Activated naive CD4-positive, alpha-beta T cell treated with anti-CD3 and anti-CD28 coated beads, Interleukin-2, amount 50 U/mL, for 16 hours (primary cell): ENCODE measurements at places on chromosomes 2 and 18.

DNA sequence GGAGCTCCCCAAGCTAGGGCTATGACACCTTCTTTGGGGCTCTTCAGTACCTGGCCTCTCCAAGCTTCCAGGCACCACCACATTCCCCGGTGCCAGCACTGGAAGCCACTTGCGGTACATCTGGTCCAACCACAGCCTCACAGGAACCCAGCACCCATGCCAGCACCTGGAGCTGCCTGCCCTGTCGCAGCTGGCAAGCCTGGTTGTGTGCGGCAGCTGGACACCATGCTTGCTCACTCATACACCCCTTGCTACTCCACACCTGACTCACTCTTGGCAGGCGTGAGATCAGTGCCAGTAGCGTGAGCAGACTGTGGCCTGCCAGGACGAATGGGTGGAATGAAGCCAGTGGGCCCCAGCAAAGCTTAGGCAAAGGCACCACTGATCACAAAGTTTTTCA lies 34.0 kb downstream of the LRRTM4 start:
- no peak for DNase-seq

DNA sequence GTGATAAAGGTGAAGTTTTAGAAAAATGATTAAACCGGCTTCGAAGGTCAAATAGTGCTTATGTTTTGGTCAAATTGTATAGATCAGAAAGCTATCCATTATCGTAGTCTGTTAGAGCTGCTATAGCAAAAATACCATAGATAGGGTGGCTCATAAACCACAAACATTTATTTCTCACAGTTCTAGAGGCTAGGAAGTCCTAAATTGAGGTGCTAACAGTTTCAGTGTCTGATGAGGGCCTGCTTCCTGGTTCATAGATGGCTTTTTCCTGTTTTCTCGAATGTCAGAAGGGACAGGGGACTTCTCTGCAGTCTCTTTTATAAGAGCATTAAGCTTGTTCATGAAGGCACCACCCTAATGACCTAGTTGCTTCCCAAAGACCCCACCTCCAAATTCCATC lies 186.6 kb upstream of the ERBB4 start:
- DNase-seq, result no peak

DNA sequence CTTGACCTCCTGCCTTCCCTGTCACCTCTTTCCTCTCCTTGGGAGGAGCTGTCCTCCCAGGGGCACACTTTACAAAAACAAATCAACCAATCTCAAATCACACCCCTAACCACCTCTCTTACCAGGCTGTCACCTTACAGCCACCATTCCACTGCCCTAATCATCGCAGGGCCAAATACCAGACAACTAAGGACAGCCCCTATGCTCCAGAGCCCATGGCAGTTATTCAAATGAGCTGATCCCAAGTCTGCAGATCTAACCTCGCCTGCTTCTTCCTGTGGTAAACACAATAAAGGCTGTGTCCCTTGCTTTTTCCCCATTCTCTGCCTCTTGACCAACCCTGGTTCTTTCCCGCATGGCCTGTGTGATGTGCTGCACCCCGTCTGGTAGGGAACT lies 154.2 kb upstream of the CNTNAP5 start:
- no peak for DNase-seq

GRCh38 chr2:88729061-88729745 lies 37.7 kb downstream of the RPIA start:
- no peak for DNase-seq

DNA sequence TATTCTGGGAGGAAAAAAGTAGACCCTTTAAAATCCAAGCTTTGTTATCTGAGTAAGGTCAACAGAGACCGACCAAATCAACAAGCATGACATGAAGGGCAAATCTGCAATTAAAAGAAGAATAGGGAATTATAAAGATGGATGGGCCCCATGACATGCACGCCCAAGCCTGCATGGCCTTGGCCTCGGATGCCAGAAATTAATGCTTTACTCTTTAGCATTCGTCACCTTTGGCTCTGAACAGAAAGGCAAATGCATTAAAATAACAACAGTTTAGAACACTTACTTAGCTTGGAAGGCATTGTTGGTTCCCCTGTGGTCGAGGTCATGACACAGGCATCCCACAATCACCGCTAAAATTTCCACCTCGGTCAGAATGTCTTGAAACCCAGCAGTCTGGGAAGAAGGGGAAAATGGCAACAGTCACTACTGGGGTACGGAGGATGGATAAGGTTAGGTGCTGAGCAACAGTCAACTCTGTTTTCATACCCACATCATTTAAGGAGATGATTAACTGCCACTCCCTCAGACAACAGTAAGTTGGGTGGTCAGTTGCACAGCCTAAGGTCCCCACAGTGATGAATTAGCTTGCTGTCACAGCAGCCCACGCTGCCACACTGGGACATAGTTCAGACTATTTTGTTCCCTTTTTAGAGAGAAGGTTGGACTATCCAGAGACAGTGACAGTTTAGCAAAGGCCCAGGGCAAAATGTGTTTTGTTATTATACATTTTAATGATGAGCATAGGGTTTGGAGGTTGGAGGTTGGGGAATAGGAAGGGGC lies 319.1 kb downstream of the AGPS start:
- no peak for DNase-seq

DNA sequence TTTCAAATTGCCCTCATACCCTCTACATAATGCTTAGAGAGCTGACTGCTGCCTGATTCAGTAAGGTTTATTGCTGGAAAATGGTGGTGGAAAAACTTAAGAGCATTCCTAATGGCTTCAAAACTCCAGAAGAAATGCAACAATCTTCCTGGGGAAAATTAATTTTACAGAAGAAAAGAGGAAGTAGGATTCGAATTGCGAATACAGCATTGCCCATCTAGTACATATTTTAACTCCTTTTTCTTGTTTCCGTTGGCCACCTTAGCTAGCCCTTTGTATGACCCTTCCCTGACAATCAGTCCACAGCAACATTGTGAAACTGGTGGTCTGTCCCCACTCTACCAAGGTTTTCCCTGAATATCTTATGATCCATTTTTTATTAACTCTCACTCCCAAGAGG lies 224.7 kb downstream of the MTX2 start:
- DNase-seq, result no peak

DNA sequence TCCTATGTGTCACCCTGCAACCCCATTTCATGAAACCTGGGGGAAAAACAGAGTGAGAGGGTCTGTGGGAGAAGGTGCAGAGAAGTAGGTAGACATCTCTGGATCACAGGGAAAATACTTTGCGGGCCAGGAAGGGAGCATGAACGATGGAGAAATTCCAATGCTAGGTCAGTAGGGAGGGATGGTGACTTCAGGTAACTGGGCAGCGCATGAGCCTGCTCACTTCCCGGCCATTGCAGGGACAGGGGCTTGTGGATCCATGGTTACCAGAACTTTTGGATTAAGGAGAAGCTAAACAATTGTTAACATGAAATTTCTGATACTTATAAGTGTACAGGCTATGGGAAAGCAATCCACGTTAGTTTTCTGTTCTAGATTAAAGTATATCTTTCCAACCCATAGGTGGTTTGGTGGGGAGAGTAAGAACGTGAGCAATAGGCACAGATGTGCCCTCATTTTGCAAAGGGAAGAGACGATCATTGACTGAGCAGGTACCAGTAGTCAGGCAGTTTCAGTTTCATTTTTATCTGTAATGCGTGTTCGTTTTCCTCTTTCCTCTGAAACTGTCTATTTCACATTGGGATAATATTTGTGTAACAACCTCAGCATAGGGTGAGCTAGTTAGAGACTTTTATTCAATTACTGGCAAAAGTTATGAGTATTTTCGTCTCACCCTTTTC lies 65.0 kb downstream of the NYAP2 start:
- DNase-seq, result no peak

DNA sequence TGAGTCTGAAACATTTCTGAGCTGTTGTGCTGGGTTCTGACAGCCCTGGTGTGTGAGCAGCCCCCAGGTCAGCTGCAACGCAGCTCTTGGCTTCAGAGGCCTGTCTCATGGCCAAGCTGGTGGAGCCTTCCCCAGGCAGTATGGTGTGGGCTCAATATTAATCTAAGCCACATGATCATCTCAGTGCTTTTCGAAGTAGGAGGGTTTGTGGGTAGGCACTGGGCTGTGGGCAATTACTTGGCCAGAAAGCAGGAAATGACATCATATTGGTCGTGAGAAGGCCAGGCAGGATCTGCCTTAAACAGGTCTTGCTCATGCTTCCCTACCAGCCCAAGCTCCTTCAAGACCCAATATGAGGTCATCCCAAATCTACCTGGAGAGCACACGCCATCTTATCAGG lies 26.9 kb downstream of the LOXHD1 start:
- DNase-seq, result no peak

DNA sequence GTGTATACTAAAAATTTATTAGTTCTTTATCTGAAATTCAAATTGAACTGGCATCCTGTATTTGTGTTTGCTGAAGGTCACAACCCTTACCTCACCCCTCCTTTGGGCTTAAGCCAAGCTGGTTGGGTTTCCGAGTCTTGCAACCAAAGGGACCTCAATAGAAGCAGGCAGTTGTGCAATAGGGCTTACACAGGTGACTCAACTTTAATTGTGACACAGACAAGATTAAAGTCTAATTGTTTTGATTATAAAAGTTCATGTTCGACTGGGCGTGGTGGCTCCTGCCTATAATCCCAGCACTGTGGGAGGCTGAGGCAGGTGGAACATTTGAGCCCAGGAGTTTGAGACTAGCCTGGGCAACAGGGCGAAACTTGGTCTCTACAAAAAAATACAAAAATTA lies 71.5 kb downstream of the RAB31 start:
- no peak for DNase-seq

DNA sequence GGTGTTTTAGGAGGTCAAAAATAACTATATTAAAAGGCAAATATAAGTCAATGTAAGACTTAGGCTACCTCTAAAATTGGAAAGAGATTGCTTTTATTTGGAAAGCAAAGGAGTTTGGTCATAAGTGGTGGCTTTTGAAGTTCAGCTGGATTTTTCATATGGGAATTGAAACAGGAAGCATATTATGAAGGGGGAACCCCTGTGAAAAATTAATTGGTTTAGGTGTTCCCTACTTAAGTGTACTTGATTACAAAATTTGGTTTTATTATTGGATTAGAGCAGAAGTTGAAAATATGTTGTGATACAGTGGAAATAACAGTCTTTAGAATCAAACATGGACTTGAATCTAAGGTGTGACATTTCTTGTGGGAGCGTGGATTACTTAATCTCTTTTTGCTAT lies 121.4 kb upstream of the TTC27 start:
- no peak for DNase-seq

DNA sequence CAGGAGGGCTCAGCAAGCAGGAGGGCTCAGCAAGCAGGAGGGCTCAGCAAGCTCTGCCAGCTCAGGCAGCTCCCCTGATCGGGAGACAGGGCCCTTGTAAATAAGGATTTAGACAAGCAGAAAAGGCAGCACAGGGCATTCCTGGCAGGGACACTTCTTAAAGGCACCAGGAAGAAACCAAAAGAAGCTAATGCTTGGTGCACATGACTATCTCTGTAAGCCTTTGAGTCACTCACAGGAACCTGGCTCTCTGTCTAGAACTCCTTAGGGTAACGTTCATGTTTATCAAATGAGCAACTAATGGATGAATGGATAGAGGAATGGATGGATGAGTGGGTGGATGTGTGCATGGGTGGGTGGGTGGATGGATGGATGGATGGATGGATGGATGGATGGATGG lies 28.4 kb downstream of the TMEM37 start:
- DNase-seq, result no peak

GRCh38 chr2:38735999-38736320 lies 15.2 kb downstream of the SRSF7 start:
- no peak for DNase-seq

GRCh38 chr2:36701918-36702317 lies 5.4 kb downstream of the VIT start:
- no peak for DNase-seq

- DNase-seq, result no peak
Observed at GRCh38 chr2:204004912-204005311, 68.3 kb downstream of the ICOS start.

DNA sequence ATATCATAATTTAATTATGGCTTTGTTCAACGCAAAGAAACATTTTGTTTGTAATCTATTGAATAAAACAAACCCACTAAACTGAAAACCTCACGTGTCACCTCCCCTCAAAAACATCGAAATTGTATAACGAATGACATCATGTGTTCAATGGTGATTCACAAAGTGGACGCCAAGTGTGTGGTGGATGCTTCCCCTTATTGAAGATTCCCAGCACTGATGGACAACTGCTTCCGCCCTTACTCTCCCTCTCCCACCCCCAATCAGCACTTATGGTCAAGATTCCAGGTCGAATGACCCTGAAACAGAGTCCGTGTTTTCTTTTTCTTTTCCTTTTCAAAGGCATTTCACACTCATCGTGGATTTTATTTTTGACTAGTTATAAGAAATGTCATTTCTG lies 383.0 kb upstream of the SMIM21 start:
- DNase-seq, result no peak

DNA sequence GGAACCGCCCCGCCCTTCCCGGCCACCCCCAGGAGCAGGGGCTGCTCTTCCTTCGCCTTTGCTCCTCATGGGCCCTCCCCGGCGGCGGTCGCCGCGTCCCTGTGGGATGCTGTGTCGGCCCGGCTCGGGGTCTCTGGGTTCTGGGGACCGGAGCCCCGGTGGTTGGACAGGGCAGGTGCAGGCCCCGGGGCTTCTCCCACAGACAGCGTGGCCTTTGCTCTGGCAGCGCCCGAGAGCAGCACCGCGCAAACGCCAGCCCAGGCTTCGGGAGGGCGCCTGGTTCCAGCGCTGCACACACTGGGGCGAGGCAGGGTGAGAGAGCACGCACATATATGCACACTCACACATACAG lies 9.0 kb upstream of the KCNG2 start:
- no peak for DNase-seq

GRCh38 chr2:108575132-108575966 lies 41.1 kb downstream of the LIMS1 start:
- no peak for DNase-seq

DNA sequence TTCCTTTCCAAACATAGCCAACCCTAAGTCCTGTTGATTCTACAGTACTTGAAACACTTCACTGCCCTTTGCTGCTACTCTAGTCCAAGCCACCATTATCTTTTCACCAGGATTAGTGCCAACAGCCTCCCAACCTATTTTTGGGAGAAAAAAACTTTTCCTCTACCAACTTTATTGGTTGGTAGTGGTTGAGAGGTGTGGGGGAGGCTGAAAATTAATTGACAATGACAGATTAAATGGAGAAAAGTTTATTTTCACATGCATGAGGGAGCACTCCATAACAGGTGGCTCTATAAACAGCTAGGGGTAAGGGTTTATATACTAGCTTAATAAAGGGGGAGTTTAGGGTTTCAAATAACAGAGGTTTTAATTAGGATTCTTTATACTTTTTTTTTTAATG lies 37.8 kb upstream of the ITPRID2 start:
- DNase-seq, result no peak

DNA sequence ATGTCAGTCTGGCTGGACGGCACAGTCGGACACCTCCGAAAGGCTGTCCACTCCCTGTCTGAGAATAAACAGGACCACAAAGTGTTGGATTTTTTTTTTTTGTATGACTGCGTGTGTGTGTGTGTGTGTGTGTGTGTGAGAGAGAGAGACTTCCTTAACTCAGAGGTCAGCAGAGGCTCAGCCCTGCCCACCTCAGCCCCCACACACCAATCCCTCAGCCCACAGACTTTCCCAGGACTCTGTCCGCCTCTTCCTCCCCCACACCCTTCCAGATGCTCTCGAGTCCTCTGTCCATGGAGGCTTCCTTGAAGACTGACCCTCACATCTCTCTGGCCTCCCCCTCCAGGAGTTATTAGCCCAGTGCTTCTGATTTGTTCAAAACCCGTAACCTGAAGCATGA lies 147.3 kb downstream of the BCL11A start:
- DNase-seq, result no peak
